ENCODE measurements at places on chromosomes 4 and X.
A peak's percentile ranks its signal among the peaks of the same experiment; 100 is the strongest.

- peak; percentile 5 for DNase-seq
These were observed 116.7 kb downstream of the UBE2K start for GRCh38 chr4:39814403-39815185.

DNA sequence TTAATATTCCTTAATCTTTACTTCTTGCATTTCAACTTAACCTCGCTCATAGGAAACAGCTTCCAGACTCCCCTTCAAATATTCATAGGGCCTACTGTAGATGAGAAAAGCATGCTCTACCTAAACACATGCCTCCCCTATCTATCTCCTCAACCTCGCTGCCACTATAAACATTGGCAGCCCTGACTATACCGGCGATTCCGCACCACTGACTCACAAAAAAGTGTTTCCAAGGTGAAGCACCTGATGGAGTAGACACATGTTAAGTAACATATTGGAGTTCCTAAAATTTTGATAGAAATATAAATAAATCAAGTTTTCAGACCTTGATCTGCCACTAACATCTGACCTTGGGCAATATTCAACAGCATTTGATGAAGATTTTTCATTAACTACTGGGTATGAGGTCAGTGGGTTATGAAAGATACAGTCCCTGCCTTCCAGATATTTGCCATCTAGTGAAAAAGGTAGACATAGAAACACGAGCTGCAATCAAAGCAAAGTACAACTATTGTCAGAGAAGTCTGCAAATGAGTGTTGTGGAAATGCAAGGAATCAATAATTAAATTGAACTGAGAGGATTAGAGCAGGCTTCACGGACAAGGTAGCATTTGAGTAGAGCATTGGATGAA, 184.2 kb downstream of the MAML3 start:
- DNase-seq: no peak

DNA sequence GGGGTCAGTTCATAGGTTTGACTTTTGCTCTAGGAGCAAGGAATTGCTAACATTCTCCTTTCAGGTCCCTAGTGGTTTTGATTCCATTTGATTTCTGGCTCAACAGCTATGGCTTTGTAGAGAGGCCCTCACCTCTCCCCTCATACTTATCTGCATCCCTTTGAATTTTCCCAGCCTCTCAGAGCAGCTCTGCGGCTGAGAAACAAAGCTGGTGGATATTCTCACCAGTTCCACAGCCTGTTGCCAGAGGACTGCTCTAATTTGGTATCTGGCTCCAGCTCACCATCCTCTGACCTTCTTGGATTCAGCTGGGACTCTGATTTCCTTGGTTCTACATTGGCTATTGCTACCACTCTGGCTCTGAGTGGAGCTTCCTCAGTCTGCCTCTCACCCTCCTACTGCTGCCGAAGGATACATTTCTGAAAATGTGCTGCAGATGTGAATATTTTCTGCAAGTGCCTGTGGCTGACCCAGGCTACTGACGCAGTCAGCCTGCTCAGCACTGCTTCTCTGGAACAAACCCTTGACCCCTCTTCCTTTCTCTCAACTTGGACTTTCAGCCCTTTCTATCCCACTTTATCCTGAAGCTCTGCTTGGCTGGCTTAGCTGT, 110.9 kb upstream of the ENPEP start:
- DNase-seq: no peak

DNA sequence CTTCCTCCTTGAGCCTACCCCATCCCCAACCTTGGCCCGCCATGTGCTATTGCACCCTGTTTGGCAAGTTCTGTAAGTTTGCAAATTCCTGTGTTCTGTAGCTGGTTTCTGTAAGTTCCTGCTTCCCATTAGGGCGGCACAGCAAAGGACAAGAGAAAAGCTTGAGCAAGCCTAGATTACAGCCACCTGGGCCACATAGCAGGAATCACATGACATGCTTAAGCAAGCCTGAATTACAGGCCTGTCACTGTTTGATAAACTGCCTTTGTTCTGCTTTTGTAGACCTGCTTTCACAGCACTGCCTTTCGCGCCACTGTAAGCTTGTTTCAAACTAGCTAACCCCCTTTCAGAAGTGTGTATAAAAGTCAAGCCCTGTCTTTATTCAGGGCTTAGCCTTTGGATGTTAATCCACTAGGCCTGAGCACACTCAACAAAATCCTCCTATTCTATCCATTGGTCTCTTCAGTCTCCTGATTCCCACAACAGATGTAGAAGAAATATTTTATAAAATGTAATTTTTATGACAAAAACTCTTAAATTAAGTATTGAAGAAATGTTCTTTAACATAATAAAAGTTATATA, 906.8 kb upstream of the NDST4 start:
- no peak for DNase-seq

DNA sequence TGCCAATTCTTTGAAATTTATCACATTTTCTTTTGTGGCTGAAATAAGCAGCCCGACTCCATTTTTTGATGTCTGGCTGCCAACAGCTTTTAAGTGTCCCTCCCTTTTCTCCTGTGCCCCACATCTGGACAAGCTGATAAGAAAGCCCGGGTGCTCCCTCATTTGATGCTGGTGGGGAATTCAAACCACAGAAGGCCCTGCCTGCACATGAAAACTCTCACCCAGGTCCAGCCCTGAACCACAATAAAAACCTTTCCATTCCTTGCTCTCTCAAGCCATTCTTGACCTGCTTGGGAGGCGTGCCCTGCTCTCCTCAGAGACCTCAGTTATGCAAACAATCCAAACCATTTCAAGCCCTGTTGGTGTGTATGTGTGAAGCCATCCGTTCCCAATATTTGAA, 93.9 kb downstream of the FAM53A start:
- no peak for DNase-seq

GRCh38 chr4:61583696-61584095, 383.6 kb downstream of the ADGRL3 start:
- DNase-seq: no peak

DNA sequence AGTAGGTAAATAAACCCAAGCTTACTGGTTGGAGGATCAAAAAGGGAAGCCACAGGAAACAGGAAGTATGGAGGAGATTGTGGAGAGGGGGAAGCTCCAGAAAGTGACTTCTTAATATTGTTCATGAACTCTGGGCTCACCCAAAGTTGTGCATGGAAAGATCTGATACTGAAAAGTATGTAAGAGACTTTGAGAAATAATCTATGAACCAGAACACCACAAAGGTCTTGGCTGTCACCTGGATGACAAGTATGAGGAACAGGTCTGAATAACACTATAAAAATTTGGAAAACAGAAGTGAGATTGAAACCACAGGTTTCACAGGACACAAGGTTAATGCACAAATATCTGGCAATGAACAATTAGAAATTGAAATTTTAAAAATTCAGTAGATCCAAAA, 567.4 kb downstream of the INPP4B start:
- no peak for DNase-seq

GRCh38 chrX:27446423-27446822, 16.7 kb downstream of the PPP4R3C start:
- DNase-seq: no peak

DNA sequence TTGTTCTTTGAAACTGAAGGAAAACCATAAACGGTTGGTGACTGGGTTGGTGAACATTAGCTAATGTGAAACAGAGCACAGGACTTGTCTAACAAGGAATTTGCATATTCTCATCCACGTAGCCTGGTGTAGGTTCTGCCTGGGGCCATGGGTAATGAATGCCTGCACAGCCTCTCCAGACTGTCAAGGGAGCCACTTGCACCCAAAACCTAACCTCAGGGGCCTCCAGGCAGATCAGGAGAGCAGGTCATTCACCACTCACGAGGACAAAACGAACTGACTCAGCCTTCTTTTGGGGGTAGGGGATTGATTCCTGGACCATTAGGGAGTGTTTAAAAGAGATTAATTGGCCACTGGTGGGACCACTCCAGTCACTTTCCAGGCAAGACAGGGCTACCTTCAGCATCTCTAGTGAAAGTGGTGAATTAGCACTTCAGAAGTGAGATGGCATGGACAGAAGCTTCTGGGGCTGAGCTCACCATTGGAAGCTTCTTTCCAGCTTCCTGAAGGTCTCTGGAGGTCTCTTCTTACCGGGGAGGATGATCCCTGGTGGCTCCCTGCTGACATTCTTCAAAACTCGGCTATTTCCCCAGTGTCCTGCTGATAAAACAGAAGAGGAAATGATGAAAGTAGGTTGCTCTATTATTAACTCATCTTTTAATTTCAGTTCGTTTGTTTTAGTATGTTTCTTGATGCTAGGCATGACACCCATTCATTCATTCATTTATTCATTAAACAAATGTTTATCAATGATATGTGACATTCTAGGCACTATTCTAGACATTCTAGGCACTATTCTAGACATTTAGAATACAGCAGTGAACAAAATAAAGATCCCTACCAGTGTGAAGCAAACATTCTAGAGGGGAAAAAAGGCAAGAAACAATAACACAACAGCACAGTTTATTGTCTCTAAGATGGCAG, 104.5 kb upstream of the LNX1 start:
- DNase-seq: no peak

DNA sequence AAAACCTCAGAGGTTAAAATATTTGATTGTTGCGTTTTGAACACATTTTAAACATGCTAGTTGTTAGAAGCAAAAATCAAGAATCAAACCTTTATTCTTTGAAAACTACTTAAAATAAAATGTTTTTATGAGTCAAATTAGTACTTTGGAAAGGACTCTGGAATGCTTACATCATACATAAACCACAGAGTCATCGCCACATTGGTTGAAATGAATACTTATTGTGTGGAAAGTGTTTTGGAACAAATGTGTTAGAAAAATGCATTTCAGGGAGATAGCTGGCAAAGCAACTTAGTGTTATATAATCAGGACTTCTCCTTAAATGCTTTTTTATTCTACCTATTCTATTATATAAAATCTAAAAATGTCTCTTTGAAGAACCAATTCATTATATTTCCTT, 49.4 kb upstream of the CAMK2D start:
- no peak for DNase-seq

DNA sequence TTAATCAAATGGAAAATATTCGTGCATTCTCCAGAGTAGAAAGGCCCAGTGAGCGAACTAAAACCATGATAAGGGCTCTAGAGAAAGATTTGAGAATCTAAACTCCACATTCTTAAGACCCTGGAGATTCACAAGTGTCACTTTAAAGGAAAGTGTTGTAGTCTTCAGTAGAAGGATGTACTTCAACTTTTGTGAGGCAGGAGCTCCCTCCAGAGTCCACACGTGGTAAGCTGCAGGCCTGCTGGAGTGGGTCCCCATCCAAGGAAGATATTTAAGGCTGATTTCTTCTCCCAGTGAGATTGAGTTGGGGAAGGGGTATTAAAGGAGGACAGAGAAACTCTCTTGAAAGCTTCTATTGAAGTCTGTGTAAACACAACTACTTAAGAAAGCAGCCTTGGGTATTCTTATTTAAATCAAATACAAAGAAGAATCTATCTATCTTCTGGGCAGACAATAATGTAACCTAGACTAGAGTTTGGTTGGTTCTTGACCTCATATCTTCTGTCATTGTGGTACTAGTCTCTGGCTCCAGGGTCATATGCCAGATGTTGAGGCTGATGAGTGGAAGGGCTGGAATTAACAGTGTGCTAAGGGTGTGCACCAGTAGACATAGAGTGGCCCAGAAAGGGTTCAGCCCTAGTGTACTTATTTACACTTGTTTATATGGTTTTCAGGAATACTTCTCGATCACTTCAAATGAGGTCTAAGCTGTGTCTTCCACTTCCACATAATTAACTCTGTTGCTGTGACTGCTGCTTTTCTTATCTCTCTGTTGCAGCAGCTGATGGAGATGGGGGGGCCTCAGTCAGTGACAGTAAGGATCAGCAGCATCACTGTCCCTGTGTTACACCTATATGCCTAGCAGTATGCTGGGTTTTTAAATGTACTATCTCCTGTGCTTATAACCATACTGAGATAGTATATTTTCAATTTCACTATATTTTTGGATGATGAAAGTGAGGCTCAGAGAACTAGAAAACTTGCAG, 76.1 kb downstream of the HMGB2 start:
- peak; percentile 47 for DNase-seq

- no peak for DNase-seq
These were observed 85.6 kb upstream of the RASGEF1B start for GRCh38 chr4:81557306-81557705.

- no peak for DNase-seq
These were observed 597.9 kb downstream of the GBA3 start for GRCh38 chr4:23290656-23291055.

GRCh38 chrX:41720125-41720779, 3.7 kb upstream of the GPR82 start:
- peak; percentile 54 for DNase-seq

- DNase-seq: no peak
These were observed 660 bp upstream of the HSPA4L start for GRCh38 chr4:127781300-127782024.

- no peak for DNase-seq
These were observed 41.8 kb upstream of the CPLX1 start for GRCh38 chr4:867526-868250.

- DNase-seq: no peak
These were observed 8.5 kb downstream of the SMS start for GRCh38 chrX:21948897-21949578.

- DNase-seq: no peak
These were observed 76.5 kb upstream of the LSM6 start for GRCh38 chr4:146098978-146099377.

DNA sequence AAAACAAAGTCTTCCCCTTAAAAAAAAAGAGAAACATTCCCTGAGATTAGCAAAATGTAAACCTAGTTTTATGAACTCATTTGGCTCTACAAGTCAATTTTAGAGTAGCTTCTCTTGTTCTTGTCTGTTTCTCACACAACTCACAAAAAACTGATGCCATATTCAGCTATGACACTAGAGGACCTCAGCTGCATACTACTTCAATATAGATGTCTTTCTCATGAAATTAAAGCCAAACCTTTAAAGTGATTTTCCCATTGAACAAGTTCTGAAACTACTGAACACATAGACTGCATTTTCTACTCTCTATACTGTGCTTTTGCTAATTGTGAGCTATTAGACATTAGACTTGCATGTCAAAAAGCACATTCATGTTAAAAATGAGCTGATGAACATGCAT, 49.8 kb downstream of the TBCK start:
- DNase-seq: no peak

DNA sequence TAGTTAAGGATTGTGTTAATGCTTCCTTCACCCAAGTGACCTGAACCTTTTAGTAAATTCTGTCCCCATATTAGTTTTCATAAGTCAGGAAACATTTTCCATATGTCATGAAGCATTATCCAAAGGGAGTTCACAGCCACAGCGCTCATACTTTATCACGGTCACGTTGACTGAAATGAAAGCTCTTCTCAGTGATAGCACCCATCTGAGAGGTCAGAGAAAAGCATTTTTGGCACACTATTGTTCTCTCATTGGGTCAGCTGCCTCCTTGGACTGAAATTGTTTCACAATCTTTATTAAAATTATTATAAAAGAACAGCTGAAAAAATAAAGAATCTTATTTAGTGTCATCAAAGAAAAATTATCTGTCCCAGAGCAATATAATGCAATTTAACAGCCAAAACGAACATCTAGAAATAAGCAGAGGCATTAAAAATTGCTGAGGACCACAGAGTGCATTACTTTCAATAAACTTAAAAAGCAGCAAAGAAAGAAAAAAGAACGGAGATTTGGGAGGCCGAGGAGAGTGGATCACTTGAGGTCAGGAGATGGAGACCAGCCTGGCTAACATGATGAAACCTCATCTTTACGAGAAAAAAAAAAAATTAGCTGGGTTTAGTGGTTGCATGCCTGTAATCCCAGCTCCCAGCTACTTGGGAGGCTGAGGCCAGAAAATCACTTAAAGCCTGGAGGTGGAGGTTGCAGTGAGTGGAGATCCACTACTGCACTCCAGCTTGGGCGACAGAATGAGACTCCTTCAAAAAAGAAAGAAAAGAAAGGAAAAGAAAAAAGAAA, 680.8 kb upstream of the FAM241A start:
- no peak for DNase-seq

Data from activated gamma-delta T cell treated with Interleukin-2 at 50 U/mL for 16 hours (primary cell).